ENCODE measurements at places on chromosomes 6 and 20. TPM values are rescaled to one million over a fixed set of nuclear protein-coding genes. Genes with fewer than 3 reads are reported as not detected.

The LHFPL5 gene
- total RNA-seq, result not detected

DNA sequence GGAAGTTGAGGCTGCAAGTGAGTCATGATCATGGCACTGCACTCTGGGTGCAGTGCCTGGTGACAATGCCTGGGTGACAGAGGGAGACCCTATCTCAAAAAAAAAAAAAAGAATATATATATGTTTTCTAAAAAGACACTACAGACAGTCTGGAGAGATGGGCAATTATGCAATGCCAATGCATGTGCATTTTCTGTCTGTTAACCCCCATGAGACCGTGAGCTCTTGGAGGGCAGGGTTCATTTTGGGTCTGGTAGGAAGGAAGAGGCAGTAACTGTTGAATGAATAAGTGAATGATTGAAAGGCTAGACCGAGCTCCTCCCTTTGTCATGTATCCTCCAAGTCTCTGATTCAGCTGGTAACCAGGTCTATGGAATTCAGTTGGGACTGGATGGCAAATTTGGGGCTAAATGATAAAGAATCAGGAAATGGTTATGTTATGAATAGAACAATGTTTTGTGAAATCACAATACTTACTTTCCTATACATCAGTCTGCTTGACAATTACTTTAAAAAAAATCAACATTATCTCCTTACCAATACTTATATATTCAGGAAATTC, 5.6 kb upstream of the BLCAP start:
- H3K4me1 ChIP-seq, result peaks cover 3% of the 10 kb centered on the region
- no peak overlapping the region for H3K27ac ChIP-seq
- H3K27me3 ChIP-seq, result no peaks in the 10 kb centered on the region
- DNase-seq, result no peak
- H3K4me3 ChIP-seq, result no peak overlapping the region

DNA sequence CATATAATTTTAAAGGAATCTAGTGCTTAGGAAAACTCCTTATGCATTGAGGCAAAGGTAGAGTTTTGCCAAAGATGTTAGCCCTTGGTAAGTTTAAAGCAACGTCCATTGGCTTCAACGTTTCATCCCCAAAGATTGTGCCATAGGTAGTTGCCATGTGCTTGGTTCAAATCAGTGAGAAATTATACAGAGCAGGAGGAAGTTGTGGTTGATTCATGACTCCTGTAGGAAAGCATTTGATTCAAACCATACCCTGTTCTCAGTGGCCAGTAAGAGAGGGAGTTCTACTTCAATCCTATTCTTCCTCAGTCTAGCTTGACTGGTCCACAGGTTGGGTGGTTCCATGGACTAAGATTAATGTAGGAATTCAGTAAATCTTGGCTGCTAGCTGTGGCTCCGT, 535.6 kb downstream of the QKI start:
- H3K27me3 ChIP-seq, result peaks cover 5% of the 10 kb centered on the region
- H3K27ac ChIP-seq, result no peak overlapping the region
- H3K36me3 ChIP-seq, result no peaks in the 10 kb centered on the region
- no peaks in the 10 kb centered on the region for H3K4me1 ChIP-seq
- H3K4me3 ChIP-seq, result no peak overlapping the region

GRCh38 chr20:37927410-37928095, 24.6 kb downstream of the VSTM2L start:
- no peak overlapping the region for H3K4me3 ChIP-seq
- no peaks in the 10 kb centered on the region for H3K36me3 ChIP-seq
- H3K27me3 ChIP-seq, result peaks cover 30% of the 10 kb centered on the region
- no peak overlapping the region for H3K27ac ChIP-seq

The PCNA gene
- 31.7 TPM for total RNA-seq

The HLA-DOB gene
- 8.2 TPM for total RNA-seq

GRCh38 chr20:15296422-15296821, 959.0 kb upstream of the FLRT3 start:
- no peak for DNase-seq
- no peaks in the 10 kb centered on the region for H3K27me3 ChIP-seq
- H3K36me3 ChIP-seq, result no peaks in the 10 kb centered on the region
- no peak overlapping the region for H3K27ac ChIP-seq

- H3K4me3 ChIP-seq, result no peak overlapping the region
- H3K36me3 ChIP-seq, result no peaks in the 10 kb centered on the region
- no peak for DNase-seq
- no peaks in the 10 kb centered on the region for H3K27me3 ChIP-seq
- H3K4me1 ChIP-seq, result no peaks in the 10 kb centered on the region
Observed at GRCh38 chr6:38187325-38187724, 367.8 kb downstream of the ZFAND3 start.

The LGSN gene
- not detected for total RNA-seq

The DHX16 gene
- 29.0 TPM for total RNA-seq

DNA sequence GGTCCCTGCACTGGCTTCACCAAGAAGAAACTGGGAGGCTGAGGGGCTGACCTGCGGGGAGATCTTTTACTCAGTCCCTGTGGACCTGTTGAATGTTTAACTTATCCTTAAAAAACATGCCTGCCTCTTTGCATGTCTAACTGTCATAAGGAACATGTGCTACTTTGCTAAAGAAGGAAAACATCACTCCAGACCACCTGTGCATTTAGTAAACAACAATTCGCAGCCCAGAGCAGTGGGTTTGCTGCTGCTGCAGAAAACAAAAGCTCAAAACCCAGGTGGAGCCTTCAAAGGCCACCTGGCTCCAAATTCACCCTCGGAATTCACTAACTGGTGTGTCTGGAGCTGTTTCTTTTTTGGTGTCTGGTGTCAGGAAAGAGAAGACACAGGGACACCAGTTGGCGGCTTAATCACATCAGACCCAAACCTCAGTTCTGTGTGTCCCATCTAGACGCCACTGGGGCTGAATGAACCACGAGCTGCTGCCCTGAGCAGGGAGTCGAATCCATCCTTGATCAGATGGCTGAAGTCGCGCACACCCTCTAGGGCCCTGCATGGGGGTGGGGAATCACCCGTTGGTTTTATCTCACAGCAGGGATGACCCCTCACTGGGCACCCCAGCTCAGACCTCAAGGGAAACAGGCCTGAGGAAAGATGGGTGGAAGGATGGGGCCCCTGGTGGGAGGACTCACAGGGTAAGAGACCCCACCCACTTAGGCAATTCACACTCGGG, 344.3 kb downstream of the PREX1 start:
- H3K36me3 ChIP-seq, result no peaks in the 10 kb centered on the region
- H3K4me1 ChIP-seq, result no peaks in the 10 kb centered on the region
- DNase-seq, result no peak
- no peak overlapping the region for H3K4me3 ChIP-seq
- H3K27ac ChIP-seq, result no peak overlapping the region

DNA sequence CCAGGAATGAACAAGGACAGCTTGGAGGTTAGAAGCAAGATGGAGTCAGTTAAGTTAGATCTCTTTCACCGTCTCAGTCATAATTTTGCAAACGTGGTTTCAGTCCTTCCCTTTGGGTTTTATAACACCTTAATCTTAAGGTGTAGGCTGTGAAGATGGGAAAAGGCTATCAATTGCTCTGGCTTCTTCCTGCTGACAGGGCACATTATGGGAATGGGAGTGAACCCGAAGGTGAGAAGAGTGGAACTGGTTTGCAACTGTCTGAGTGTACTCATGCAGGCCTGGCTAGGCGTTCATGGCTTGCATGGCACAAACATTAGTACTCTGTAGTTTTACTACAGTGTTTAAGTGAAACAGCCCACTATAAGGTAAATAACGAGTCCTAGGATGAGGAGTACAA, 9.4 kb downstream of the TAF8 start:
- H3K36me3 ChIP-seq, result peaks cover 74% of the 10 kb centered on the region
- no peak for DNase-seq
- H3K27me3 ChIP-seq, result no peaks in the 10 kb centered on the region

DNA sequence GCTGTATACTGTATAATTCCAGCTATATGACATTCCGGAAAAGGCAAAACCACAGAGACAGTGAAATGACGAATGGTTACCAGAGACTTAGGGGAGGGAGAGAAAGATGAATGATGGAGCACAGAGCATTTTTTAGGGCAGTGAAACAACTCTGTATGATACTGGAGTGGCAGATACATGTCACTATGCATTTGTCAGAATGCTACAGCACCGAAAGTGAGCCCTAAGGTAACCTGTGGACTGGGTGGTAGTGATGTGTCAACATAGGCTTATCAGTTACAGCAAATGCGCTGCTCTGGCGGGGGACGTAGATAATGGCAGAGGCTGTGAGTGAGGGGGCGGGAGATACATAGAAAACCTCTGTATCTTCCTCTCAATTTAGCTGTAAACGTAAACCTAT, 201.3 kb upstream of the SSTR4 start:
- H3K4me3 ChIP-seq, result no peak overlapping the region
- no peaks in the 10 kb centered on the region for H3K27me3 ChIP-seq
